Thyroid gland (tissue), 4 donors: ENCODE measurements at places on chromosomes 1 and 21. TPM values are rescaled to one million over a fixed set of nuclear protein-coding genes. Genes with fewer than 3 reads are reported as not detected.

DNA sequence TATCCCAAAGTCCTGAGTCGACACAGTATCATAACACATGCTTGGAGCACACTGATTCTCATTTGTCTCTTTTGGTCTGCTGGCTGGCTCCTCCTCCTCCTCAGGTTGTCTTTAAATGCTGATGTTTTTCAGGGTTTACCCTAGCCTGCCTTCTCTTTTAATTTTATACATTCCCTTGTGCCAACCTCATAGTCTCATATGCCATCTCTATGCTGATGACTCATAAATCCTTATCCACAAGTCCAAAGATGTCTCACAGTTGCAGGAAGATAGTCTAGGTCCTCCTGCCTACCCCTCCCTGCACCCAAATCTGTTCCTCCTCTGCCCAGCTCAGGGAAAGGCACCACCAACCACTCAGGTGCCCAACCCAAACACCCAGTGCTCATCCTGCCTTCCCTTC, 108.3 kb downstream of the SIPA1L2 start:
- DNase-seq, result no peak

DNA sequence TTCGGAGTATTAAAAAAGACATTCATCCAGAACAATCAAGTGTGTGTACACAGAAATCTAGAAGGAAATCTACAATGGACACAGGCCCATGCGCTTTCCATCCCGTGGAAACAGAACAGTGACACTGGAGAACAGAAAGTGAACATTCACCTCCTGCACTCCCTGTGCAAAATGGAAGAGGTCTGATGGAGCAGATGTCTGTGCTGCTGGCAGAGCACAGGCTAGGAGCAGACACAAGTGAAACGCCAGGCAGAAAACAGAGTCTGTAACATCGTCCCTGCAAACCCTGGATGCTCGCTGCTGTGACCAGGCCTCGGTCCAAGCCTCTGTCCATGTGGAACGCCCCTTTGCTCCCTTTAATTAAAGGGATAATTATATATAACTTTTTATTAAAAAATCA, 36.1 kb downstream of the SLC45A1 start:
- no peak for DNase-seq

CXADR gene
- total RNA-seq, result 61.4 TPM

SH2D2A gene
- total RNA-seq, result 1.5 TPM

DNA sequence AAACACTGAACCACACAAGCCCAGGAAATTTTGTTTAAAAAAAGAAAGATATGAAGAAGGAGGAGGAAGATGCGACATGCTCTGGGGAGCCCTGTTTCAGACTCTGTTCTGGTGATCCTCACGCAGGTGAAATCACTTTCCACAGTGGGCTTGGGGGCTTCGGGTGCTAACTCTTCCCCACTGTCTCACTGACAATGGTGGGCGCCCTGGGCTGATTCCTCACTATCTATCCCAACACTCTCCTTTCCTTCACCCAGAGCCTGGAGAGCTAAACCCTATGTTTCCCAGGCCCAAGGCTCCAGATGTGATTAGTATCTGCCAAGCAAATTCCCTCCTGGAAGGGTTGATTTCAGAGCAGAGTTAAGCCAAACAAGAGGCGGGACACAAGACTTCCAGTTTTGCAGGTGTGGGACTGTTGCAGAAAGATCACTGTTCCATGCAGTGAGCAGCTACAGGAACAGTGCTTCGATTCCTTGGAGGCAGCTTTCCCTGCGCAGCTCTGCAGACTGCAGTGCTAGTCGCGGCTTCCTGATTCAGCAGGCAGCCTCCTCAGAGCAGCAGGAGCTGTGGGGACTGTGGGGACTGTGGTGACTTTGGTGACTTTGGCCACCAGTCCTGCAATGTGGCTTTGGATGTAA, 168.3 kb downstream of the RHOU start:
- DNase-seq, result peak; percentile 73

PRAMEF4 gene
- not detected for total RNA-seq
